ENCODE measurements at places on chromosomes 12 and 14. TPM values are rescaled to one million over a fixed set of nuclear protein-coding genes. Genes with fewer than 3 reads are reported as not detected.

DNA sequence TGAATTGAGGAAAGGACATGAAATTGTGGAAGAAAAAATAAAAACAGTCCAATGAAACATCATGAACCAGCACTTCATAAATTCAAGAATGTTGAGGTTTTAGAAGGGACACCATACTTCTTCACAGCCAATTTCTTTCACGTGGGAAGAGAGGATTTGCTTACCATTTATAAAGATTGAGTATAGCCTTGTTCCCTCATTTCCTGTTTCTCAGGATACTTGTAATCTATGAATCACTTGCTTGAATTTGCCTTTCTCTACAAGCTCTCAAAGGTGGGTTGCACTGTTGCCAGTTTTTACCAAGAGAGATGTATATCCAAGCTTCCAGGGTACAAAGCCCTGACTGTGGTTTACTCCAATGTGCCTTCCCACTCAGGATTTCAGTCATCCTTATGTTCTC lies 116.1 kb downstream of the DUSP6 start:
- H3K27ac ChIP-seq = no peak overlapping the region

DNA sequence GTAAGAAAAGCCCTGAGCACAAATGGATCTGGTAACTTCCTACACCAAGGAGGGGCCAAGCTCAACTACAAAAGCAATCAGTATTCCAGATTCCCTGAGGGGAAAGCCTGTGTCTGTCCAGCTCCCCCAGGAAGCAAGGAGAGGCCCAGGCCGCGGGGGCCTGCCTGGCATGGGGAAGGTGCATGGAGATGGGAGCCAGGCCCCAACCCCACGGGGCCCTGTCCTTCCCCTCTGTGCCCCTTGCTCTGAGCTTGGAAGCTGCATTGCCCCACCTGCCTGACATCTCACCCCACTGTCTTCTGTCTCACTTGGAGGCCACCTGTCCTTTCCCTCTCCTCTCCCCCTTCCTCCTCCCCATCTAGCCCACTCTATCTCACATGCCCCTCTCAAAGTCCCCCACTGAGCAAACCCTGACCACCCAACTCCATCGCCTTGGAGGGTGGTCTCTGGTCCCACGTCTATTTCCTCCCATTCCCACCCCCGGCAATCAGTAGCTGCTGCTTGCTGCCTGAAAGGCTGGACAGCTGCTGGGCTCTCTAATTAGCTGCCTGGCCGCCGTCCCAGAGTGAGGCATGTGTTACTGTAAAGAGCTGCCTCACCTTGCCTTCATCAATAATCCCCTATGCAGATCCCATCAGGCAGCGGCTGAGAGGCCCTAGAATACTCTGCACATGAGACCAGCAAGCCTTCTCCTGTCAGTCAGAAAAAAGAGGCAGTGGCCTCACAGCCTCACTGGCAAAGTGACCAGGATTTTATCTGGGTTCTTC lies 3.4 kb upstream of the TMEM229B start:
- H3K4me3 ChIP-seq = no peak overlapping the region
- peak overlapping the region; percentile 88 for H3K27ac ChIP-seq
- DNase-seq = no peak
- peaks cover 72% of the 10 kb centered on the region for H3K4me1 ChIP-seq
- peaks cover 7% of the 10 kb centered on the region for H3K36me3 ChIP-seq

DNA sequence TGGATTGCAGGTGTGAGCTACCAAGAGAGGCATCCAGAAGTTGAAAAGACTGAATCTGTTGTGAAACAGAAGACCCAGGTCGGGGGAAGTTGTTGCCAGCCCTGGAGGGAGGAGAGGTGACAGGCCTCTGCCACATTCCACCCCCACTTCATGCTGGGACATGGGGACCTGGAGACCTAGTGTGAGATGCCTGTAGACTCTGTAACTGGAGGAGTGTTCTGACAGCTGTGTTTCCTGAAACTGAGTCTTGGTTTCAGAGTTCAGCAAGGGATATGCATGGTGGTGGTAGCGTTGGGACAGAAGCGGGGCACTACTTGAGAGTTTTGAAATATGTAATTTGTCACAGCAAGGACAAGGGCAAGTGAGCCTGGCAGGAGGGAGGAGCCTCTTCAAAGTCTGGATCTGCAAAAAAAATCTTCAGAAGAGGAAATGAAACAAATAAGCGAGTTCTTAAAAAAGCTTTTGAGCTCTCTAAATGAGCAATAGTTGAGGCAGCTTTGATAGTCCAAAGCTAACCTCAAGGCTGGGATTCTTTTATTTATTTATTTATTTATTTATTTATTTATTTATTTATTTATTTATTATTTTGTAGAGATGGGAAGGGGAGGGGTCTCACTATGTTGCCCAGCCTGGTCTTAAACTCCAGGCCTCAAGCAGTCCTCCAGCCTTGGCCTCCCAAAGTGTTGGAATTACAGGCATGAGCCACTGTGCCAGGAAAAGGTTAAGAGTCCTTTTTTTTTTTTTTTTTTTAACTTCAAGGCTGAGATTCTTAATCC lies 58.9 kb upstream of the EEA1 start:
- peak; percentile 37 for DNase-seq
- H3K27me3 ChIP-seq = no peaks in the 10 kb centered on the region
- peak overlapping the region; percentile 89 for H3K27ac ChIP-seq
- H3K4me3 ChIP-seq = peak overlapping the region; percentile 69

DNA sequence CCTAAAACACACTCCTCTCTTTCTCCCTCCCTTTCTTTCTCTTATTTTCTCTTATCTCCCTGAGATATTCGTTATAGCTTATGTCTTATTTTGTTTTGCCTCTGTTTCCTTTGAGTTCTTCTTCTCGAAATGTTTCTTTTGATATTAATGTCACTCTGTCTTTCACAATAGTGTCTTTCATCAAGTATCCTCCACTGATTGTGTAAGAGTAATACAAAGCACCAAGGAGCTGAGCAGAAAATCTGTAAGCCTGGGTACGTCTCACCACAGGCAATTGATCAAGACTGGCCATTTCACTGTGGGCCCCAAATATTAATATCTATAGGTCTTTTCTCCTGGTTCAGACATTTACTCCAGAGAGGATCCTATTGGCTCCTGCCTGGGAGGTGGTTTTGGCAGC lies 4.8 kb upstream of the LYZ start:
- no peak overlapping the region for H3K4me3 ChIP-seq
- H3K4me1 ChIP-seq = peaks cover 15% of the 10 kb centered on the region
- no peaks in the 10 kb centered on the region for H3K36me3 ChIP-seq
- H3K27me3 ChIP-seq = peaks cover 2% of the 10 kb centered on the region
- no peak overlapping the region for H3K27ac ChIP-seq

DNA sequence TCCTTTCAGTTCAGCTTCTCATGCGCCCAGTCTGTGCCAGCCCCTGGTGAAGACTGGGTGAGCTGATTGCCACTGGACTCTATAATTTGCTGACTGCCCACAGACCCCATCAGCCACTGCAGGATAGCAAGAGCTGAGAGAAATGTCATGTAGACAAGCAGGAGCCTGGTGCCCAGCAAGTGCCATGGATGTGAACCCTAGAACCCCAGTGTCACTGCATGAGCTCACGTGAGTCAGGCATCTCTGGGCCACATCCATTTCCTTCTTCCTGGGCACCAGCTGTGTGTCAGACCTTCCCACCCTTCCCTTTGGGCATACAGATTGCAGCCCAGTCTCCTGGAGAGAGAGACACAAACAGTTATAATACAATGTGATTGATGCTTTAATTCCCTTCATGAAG lies 73.8 kb downstream of the NTF3 start:
- H3K27ac ChIP-seq = no peak overlapping the region
- no peaks in the 10 kb centered on the region for H3K4me1 ChIP-seq
- no peak for DNase-seq
- no peaks in the 10 kb centered on the region for H3K36me3 ChIP-seq

DNA sequence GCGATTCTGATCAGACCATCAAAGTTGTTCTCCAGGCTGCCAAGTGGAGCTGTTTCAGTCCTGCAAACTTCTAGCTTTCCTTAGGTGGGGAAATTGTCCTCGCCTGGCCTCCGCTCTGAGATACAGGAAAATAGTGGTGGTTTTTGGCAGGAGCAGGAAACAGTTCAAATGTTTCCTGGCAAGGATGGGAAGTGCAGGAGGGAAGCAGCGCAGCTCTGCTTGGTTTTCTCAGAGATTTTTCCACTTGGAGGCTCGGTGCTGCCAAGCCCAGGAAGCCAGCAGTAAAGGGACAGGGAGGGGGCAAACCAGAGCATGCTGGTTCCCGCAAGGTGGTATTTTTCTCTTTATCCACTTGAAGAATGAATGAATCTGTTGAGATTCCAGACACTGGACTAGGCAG lies 17.0 kb downstream of the TMEM63C start:
- no peak overlapping the region for H3K27ac ChIP-seq
- no peaks in the 10 kb centered on the region for H3K36me3 ChIP-seq
- no peaks in the 10 kb centered on the region for H3K4me1 ChIP-seq
- DNase-seq = no peak
- peaks cover 8% of the 10 kb centered on the region for H3K27me3 ChIP-seq

GRCh38 chr14:64349741-64350490 lies 38.2 kb upstream of the MTHFD1 start:
- peaks cover 19% of the 10 kb centered on the region for H3K36me3 ChIP-seq
- no peaks in the 10 kb centered on the region for H3K4me1 ChIP-seq
- H3K4me3 ChIP-seq = no peak overlapping the region
- DNase-seq = no peak

GRCh38 chr14:65297744-65298143 lies 114.8 kb upstream of the FUT8 start:
- DNase-seq = no peak
- peak overlapping the region; percentile 82 for H3K27ac ChIP-seq
- no peaks in the 10 kb centered on the region for H3K27me3 ChIP-seq
- peaks cover 56% of the 10 kb centered on the region for H3K4me1 ChIP-seq
- H3K4me3 ChIP-seq = no peak overlapping the region

DNA sequence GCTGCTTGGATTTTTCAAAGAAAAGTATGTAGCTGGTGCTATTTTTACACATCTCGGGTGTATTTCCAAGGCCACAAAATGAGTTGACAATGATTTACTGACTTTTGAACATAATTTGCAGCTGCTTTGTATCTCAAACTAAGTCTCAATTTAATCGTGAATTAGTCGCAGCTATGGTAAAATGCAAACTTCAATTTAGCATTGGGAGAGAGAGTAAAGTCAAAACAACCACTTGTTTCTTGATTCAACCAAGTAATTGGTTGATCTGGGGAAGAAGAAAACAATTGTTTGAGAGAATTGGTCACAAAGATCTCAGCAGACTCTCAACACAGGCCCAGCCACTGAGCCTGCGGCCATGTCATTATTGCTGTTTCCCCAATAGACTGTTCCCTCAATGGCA lies 75.0 kb upstream of the DYRK2 start:
- H3K27ac ChIP-seq = no peak overlapping the region
- no peak for DNase-seq
- H3K4me1 ChIP-seq = peaks cover 2% of the 10 kb centered on the region
- no peak overlapping the region for H3K4me3 ChIP-seq
- no peaks in the 10 kb centered on the region for H3K27me3 ChIP-seq

DNA sequence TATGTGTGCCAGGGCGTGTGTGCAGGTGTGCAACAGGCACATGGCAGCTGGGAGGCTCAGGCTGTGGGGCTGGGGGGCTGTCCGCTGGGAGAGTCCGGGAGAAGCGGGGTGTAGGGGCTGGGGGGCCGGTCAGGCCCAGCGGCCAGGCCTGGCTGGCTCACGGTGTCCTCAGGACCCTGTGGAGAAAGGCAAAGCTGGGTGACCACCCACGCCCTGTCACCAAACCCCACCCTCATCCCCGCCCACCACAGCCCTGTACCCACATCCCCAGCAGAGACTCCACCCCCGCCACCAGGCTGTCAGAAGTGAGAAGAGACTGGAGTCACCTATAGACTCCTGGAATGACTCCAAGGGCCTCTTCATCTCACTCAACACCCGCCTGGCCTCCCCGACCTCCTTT lies 85.3 kb downstream of the SCARB1 start:
- H3K4me1 ChIP-seq = peaks cover 53% of the 10 kb centered on the region
- H3K27ac ChIP-seq = no peak overlapping the region
- peaks cover 5% of the 10 kb centered on the region for H3K36me3 ChIP-seq
- H3K4me3 ChIP-seq = no peak overlapping the region

- H3K27me3 ChIP-seq = no peaks in the 10 kb centered on the region
- no peak for DNase-seq
- peaks cover 3% of the 10 kb centered on the region for H3K36me3 ChIP-seq
- H3K4me1 ChIP-seq = no peaks in the 10 kb centered on the region
- no peak overlapping the region for H3K4me3 ChIP-seq
- H3K27ac ChIP-seq = no peak overlapping the region
Observed at GRCh38 chr12:64571411-64571810, 38.9 kb upstream of the RASSF3 start.

GRCh38 chr14:74444866-74445265 lies 18.9 kb upstream of the SYNDIG1L start:
- DNase-seq = no peak
- no peak overlapping the region for H3K27ac ChIP-seq
- H3K4me3 ChIP-seq = no peak overlapping the region
- H3K4me1 ChIP-seq = no peaks in the 10 kb centered on the region
- no peaks in the 10 kb centered on the region for H3K36me3 ChIP-seq
- H3K27me3 ChIP-seq = peaks cover 3% of the 10 kb centered on the region

GRCh38 chr12:98121963-98122362 lies 393.4 kb upstream of the TMPO start:
- H3K4me1 ChIP-seq = no peaks in the 10 kb centered on the region
- no peak overlapping the region for H3K27ac ChIP-seq
- no peaks in the 10 kb centered on the region for H3K36me3 ChIP-seq
- no peak overlapping the region for H3K4me3 ChIP-seq

- no peak overlapping the region for H3K4me3 ChIP-seq
- H3K36me3 ChIP-seq = no peaks in the 10 kb centered on the region
- H3K4me1 ChIP-seq = peaks cover 10% of the 10 kb centered on the region
- DNase-seq = no peak
- no peak overlapping the region for H3K27ac ChIP-seq
Observed at GRCh38 chr12:27467641-27468040, 21.1 kb downstream of the SMCO2 start.

GRCh38 chr12:130916241-130916911 lies 37.3 kb upstream of the ADGRD1 start:
- H3K27me3 ChIP-seq = peaks cover 35% of the 10 kb centered on the region
- no peaks in the 10 kb centered on the region for H3K36me3 ChIP-seq
- H3K27ac ChIP-seq = no peak overlapping the region
- peak overlapping the region; percentile 39 for H3K4me3 ChIP-seq

DNA sequence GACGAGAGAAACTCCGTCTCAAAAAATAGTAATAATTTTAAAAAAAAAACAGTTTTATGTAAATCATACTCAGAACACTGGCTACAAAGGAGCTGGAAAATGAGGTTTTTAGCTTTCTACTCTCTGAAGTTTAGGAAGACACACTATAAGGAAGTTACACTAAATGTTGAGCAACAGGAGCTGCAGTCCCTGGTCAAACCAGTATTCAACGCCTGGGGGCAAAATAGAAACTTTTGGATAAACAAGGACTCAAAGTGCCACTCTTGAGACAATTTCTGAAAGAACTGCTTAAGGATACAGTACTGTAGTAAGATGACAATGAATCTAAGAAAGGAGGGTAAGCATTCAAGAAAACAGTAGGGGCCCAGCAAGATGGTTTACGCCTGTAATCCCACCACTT lies 29.3 kb downstream of the ACTR6 start:
- peaks cover 6% of the 10 kb centered on the region for H3K36me3 ChIP-seq
- H3K4me1 ChIP-seq = no peaks in the 10 kb centered on the region
- DNase-seq = no peak
- no peak overlapping the region for H3K27ac ChIP-seq
- no peaks in the 10 kb centered on the region for H3K27me3 ChIP-seq

ART4 gene
- not detected for total RNA-seq

GPR65 gene
- 13.7 TPM for total RNA-seq

TMTC1 gene
- not detected for total RNA-seq

DDX47 gene
- total RNA-seq = 97.1 TPM

AQP2 gene
- total RNA-seq = not detected

LRP1-AS gene
- not detected for total RNA-seq

KRT72 gene
- not detected for total RNA-seq

IPO4 gene
- 80.3 TPM for total RNA-seq

CRACR2A gene
- total RNA-seq = 22.7 TPM

Measured in activated B cell treated with CpG ODN at 0.5 μM for 24 hours (primary cell).